ENCODE measurements at places on chromosomes 6 and 20. TPM values are rescaled to one million over a fixed set of nuclear protein-coding genes. Genes with fewer than 3 reads are reported as not detected.

DNA sequence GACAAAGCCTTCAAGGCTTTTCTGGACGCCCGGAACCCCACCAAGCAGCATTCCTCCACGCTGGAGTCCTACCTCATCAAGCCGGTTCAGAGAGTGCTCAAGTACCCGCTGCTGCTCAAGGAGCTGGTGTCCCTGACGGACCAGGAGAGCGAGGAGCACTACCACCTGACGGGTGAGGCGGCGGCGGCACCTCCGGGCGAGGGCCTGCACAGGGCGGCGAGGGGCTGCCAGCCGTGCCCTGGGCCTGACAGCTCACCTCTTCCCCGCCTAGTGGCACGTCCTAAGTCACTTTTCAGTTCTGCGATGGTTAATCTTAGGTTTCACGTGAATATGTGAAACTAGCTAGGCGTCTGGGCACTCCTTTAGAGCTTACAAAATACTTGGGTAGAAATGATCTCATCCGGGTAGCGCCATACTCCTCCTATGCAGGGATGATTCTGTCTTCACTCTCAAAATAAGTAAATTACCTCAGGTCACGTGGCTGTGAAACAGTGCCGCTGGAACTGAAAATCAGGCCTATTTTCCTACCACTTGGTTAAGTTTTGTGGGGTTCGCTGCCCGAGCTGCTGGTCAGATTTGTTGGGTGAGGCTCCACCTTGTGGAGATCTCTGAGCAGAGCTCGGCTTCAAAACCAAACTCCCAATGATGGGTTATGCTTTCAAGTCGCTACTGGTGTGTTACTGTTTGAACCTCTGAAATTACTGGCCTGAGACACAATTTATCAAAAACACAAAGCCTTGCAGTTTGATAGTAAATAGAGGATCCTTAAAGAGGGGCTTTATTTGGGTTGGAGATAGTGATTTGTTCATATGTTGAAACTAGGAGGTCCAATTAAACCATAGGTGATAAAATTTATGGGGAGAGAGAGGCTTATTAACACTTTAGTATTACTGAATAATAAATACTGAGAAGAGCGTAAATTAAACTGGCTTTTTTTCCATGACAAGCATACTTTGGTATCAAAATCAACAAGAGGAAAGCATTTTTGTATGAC, 15.5 kb upstream of the CLDN20 start:
- H3K4me1 ChIP-seq: no peaks in the 10 kb centered on the region
- H3K36me3 ChIP-seq: peaks cover 12% of the 10 kb centered on the region
- peak; percentile 50 for DNase-seq
- H3K27me3 ChIP-seq: no peaks in the 10 kb centered on the region

- H3K36me3 ChIP-seq: no peaks in the 10 kb centered on the region
- no peak overlapping the region for H3K4me3 ChIP-seq
- H3K27ac ChIP-seq: no peak overlapping the region
- no peaks in the 10 kb centered on the region for H3K4me1 ChIP-seq
- no peak for DNase-seq
- H3K27me3 ChIP-seq: no peaks in the 10 kb centered on the region
Measured at GRCh38 chr6:123580331-123580730, 56.4 kb downstream of the TRDN start.

DNA sequence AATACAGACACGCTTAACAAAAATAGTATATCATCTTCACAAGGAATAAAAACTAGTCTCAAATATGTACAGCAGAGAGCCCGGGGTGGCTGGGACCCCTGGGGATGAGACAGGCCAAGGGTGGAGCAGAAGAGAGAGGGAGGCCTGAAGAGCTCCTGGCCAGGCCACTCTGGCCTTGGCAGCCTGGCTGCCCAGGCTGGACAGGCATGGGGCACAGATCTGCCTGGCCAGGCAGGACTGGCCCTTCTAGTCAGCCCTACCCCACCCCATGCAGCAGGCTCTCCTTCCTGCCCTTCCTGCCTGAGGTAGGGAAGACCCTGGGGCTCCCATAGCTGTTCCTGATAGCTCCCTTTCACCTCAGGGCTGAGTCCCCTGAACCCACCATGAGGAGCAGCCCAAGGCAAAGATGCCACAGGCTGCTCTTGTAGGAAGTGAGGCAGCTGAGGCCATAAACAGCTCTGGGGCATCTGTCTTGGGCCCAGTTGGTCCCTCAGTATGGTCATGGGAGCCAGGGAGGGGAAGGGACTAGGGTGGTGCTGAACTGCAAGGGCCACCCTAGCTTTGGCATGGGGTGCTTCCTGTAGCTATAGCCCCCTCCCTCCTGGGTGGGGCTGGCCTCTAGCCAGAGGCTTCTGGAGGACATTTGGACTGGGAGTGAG, 27.1 kb downstream of the COX4I2 start:
- peaks cover 66% of the 10 kb centered on the region for H3K4me1 ChIP-seq
- H3K27ac ChIP-seq: peak overlapping the region; percentile 60
- no peak overlapping the region for H3K4me3 ChIP-seq
- no peak for DNase-seq
- no peaks in the 10 kb centered on the region for H3K27me3 ChIP-seq

DNA sequence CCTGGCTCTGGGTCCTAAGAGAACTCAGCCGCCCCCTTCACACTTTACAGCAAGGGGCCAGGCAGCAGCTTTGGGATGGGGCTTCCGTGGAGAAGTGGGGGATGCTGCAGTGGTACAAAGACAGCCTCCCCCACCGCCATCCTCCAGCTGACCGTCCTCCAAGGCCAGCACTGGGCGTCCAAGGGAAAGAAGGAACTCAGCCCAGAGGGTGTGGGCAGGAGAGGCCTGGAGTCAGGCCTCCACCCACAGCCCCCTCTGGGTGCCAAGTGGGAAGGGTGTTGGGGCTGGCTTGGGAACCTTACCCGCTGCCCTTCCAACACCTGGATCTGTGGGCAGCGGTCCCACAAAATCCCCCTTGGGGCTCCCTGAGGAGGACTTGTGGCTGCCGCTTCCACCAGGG, 13.1 kb downstream of the STMN3 start:
- no peak for DNase-seq
- H3K4me3 ChIP-seq: peak overlapping the region; percentile 90
- peaks cover 2% of the 10 kb centered on the region for H3K36me3 ChIP-seq
- peaks cover 35% of the 10 kb centered on the region for H3K4me1 ChIP-seq
- no peaks in the 10 kb centered on the region for H3K27me3 ChIP-seq

DNA sequence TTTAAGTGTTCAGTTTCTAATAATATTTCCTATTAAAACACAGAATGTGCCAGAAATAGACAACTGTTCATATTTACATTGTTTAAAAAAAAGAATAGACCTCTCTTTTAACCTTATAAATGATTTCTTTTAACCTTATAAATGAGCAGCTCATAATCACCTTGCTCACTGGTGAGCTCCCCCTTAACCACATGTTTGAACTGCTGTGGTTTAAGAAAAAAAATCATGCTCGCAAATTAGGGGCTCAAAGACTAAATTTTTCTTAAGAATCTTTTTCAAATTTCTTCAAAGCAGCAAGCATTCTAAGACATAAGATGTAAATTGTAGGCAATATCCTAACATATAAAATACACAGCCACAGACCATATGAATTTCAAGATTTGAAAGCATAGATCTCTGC, 32.8 kb downstream of the FAM8A1 start:
- no peak for DNase-seq
- no peaks in the 10 kb centered on the region for H3K27me3 ChIP-seq
- H3K4me1 ChIP-seq: peaks cover 48% of the 10 kb centered on the region
- peaks cover 70% of the 10 kb centered on the region for H3K36me3 ChIP-seq

GRCh38 chr6:13923527-13924145, 1.1 kb upstream of the RNF182 start:
- peaks cover 51% of the 10 kb centered on the region for H3K27me3 ChIP-seq
- H3K4me1 ChIP-seq: peaks cover 14% of the 10 kb centered on the region
- H3K27ac ChIP-seq: no peak overlapping the region

DNA sequence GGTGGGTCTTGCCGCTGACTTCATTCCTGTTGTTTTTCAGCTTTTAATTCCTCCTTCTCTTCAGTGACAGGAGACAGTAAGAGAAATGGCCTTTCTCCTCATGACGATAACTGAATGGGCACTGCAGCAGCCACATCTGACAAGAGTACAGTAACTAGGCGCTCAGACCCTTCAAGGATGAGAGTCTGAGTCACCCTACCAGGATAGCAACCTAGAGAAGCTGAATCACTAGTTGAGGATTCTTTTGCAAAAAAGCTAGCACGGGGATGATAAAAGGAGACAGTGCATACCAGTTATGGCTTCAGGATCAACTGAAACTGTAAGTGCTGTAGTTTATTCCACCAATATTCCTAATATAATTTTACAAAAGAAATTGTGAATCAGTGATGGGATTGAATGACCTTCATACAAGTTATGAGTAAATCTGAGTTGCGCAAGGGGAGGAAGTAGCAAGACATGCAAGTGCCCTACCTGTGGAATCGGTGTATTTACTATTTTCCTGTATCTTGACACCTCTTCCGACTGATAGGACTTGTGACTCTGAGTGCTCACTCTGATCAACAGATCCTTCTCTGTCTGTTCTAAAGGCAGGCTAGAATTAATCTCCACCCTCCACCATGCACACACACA, 161.8 kb upstream of the GRIK2 start:
- no peak overlapping the region for H3K4me3 ChIP-seq
- no peaks in the 10 kb centered on the region for H3K36me3 ChIP-seq
- no peak overlapping the region for H3K27ac ChIP-seq
- no peak for DNase-seq

DNA sequence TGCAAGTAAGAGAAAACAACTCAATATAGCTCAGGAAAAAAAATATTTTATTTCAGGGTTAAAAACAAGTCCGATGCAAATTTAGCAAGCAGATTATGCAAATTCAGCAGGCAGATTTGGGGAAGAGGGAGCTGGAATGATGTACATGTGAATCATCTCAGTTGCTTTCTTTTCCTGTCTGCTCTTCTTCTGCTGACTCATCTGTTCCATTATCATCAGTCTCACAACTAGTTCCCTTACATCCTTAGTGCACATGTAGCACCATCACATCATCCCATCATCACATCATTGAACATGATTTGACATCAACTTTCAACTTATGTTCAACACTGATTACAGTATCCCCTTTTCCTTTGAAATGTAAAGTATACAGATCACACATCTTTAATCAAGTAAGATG, 11.5 kb upstream of the DEFB113 start:
- no peak for DNase-seq
- H3K27me3 ChIP-seq: no peaks in the 10 kb centered on the region
- no peak overlapping the region for H3K4me3 ChIP-seq
- peaks cover 5% of the 10 kb centered on the region for H3K4me1 ChIP-seq
- H3K27ac ChIP-seq: no peak overlapping the region

GRCh38 chr6:121344539-121344938, 10.3 kb upstream of the TBC1D32 start:
- no peak overlapping the region for H3K4me3 ChIP-seq
- no peaks in the 10 kb centered on the region for H3K4me1 ChIP-seq
- no peak for DNase-seq
- no peaks in the 10 kb centered on the region for H3K36me3 ChIP-seq
- H3K27me3 ChIP-seq: peaks cover 15% of the 10 kb centered on the region
- no peak overlapping the region for H3K27ac ChIP-seq

DNA sequence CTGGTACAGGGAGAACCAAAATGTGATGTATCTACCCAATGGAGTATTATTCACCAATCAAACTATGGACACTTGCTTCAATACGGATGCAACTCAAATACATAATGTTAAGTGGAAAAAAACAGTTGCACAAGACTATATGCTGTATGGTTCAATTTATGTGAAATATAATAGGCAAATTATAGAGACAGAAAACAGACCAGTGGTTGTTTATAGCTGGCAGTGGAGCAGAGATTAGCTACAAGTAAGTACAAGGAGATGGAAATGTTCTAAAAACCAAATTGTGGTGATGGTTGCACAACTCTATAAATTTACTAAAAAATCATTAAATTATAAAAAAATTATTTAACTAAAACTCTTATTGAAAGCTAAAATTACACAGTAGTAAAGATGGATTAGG, 113.2 kb downstream of the PRDM1 start:
- peaks cover 44% of the 10 kb centered on the region for H3K4me1 ChIP-seq
- H3K27ac ChIP-seq: no peak overlapping the region
- no peak for DNase-seq
- H3K27me3 ChIP-seq: no peaks in the 10 kb centered on the region
- H3K4me3 ChIP-seq: no peak overlapping the region

- H3K4me1 ChIP-seq: peaks cover 11% of the 10 kb centered on the region
- H3K36me3 ChIP-seq: no peaks in the 10 kb centered on the region
- H3K27ac ChIP-seq: no peak overlapping the region
- no peak overlapping the region for H3K4me3 ChIP-seq
Measured at GRCh38 chr20:47187450-47188195, 168.9 kb downstream of the ZMYND8 start.

- no peaks in the 10 kb centered on the region for H3K36me3 ChIP-seq
- H3K27me3 ChIP-seq: no peaks in the 10 kb centered on the region
- no peak overlapping the region for H3K27ac ChIP-seq
- H3K4me1 ChIP-seq: peaks cover 9% of the 10 kb centered on the region
- no peak overlapping the region for H3K4me3 ChIP-seq
Measured at GRCh38 chr6:96940322-96940721, 15.8 kb downstream of the KLHL32 start.

DNA sequence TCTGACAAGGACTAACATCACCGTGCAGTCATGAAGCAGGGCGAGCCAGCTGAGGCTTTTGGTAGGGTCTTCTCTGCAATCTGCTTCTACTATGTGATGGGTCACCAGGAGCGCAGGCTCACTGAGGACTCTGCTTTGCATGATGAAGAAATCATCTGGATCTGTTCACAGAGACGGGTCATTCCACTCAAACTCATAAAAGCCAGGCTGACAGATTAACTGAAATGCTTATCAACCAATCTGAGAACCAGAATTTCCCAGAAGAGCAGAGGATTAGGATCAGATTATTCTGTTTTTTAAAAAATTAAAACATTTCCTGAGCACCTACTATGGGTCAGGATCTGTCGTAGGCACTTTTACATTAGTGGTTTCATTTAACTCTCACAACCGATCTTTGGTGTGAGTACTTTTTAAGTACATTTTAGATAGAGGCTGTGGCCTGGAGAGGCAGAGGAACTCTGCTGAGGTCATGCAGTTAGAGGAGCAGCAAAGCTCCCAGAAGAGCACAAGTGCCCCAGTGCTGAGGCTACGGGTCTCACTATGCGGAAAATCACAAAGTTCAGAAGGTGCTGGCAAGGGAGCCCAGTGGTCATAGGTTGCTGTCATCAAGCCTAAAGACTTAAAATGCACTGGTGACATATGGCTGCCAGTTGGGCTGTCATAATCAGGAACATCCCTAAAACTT, 109.1 kb downstream of the BACH2 start:
- H3K27me3 ChIP-seq: no peaks in the 10 kb centered on the region
- peak overlapping the region; percentile 68 for H3K27ac ChIP-seq
- H3K4me3 ChIP-seq: peak overlapping the region; percentile 1
- H3K4me1 ChIP-seq: peaks cover 72% of the 10 kb centered on the region

CDSN gene
- total RNA-seq: not detected

EFCAB8 gene
- total RNA-seq: 0.24 TPM

TBCC gene
- total RNA-seq: 17.3 TPM

SAMD3 gene
- total RNA-seq: 3.7 TPM

SAMD5 gene
- 0.02 TPM for total RNA-seq

NOX3 gene
- total RNA-seq: not detected
